ENCODE measurements at places on chromosomes 7 and 10.

DNA sequence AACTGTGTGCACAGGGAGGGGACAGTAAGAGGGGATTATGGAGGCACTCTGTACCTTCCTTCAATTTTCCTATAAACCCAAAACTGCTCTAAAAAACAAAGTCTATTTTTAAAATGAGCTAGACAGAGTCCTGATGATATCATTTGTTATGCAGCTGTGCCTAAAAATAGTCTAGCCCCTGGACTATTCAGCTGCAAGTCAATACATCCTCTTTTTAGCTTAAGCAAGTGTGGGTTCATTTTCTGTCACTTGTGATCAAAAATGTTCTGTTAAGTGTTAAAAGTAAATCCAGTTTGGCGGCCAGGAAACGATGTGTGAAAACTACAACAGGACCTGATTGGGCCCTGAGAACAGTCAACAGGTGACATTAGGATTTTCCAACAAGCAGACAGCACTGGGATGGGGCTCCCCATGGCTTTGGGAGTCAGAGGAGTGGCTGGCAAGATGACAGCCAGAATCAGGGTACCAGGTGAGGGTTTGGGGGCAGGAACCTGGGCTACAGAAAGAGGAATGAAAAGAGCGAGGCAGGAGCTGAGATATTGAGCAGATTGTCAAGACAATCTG is 33.9 kb downstream of the FAM107B start:
- DNase-seq, result no peak

GRCh38 chr10:125828311-125828710 is 5.0 kb downstream of the BCCIP start:
- DNase-seq, result no peak

DNA sequence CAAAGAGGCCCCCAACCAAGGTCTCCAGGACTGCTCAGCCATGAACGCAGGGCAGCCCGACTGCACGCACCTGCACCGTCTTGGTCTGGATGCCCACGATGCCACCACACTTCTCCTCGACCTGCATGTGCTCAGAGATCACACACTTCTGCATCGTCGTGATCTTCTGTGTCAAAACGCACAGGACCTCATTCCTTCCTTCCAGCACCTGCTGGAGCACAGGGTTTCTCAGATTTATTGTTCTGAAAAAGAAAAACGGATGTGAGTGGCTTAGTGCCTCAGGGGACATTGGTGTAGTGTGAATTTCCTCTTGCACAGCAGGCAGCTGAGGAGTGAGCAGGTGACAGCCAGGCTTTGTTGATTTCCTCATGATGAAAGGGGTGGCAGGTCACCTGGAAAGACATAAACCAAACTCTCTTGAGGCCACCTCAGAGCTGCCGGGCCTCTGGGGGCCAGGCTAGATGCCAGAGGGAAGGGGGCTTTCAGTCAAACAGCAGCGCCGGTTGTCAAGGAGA is 38.2 kb downstream of the GSDME start:
- DNase-seq, result no peak

- no peak for DNase-seq
Measured at GRCh38 chr10:127836176-127836575, 56.6 kb downstream of the CLRN3 start.

GRCh38 chr10:58384544-58384998 is 639 bp upstream of the TFAM start:
- no peak for DNase-seq

DNA sequence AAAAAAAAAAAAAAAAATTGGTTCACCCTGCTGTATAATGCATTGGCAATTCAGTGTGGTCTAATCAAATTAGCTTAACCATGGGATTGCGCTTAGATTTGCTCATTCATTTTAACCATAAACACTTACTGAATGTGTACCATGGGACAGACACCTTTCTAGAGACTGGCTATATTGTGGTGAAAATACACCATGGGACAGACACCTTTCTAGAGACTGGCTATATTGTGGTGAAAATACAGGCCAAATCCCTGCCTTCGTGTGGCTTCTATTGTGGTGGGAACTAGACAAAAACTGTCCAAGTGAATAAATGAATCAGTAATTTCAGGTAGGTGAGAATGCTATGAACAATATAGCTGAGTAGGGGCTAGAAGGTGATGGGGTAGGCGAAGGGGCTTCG is 10.2 kb upstream of the REPIN1 start:
- DNase-seq, result no peak

DNA sequence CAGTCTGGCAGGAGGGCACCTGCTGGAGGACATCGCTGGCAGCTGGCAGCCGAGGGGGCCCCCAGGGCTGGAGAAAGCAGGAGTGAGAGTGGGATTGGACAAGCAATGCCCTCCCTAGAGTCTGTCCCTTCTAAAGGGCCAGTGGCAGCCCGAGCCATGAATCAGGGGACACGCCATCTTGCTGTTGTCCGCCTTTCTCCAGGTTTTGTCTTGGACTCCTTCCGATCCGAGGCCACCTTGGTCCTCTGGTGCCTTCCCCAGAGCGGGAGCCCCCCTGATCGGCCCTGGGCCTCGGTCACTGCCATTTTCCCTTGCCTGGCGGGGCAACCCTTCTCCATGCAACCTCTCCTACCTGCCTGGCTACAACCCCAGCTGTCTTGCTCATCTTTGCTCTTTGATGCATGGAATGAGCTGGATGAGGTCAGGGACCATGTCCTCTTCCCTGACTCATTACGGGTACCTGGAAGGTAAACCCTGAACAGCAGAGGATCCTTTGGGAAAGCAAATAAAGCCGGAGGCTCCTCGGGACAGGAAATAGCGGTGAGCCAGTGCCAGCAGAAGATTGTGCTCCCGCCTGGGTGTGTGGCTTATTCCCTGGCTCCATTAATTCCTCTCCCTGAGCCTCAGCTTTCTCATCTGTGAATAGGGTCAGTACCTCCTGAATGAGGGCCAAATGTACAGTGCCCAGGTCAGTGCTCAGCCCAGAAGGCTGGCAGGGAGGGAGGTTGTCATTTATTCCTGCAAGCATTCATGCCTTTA is 112.0 kb downstream of the GRK5 start:
- DNase-seq, result no peak

GRCh38 chr10:70671619-70672164 is 614 bp upstream of the ADAMTS14 start:
- DNase-seq, result no peak

DNA sequence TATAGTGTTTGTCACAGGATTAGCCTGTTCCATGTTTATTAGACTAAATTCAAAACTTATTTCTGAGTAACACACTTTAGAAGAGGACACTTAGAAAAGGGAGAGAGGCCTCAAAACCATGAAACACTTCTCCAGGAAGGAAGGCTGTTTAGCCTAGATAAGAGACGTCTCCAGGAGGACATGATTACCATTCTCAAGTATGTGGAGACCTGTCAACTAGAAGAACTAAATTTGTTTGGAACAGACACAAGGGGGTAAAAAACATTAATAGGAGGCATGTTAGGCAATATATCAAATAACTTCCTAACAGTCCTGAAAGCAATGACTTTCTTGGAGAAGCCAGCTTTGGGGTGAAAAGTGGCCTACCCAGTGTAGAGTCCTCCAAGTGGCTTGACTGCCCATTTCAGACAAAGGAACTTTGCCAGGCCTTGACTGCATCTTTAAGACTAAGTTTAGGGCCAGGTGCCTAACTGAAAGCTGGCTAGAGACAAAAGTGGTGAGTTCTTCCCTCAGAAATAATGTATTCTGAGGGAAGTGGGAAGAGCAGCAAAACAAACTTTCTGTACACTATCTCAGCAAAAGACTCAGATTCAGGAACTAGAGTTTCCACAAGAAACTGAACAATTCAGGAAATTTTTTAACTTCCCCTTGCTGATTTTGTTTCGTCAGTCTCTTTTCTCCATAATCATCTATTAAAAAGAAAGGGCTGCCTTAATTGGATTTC is 11.8 kb downstream of the NCOA4 start:
- no peak for DNase-seq

Measured in activated CD4-positive, alpha-beta T cell treated with anti-CD3 and anti-CD28 coated beads, Interleukin-2, amount 50 U/mL, for 1 hour (primary cell).